ENCODE measurements at places on chromosomes 3 and 15.
A peak's percentile ranks its signal among the peaks of the same experiment; 100 is the strongest.

DNA sequence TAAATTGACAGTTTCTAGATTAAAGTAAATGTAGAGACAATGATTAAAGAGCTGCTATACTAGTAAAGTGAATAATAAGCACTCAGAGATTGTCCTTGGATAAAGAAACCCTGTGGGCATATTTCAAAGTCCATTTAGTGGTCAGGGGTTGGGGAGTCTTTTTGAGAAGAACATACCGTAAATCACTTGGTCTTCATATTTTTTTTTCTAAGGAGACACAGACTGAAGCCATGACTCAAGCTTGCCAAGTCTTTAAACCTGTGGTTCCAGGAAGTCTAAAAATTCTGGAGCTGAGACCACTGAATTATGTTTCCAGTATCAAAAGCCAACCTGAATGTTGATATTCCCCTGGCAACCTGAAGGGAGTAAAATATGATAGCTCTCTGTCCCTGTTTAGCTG lies 171.0 kb downstream of the TPRG1 start:
- no peak for DNase-seq

- DNase-seq: no peak
Measured at GRCh38 chr3:53936347-53936746, 44.7 kb upstream of the SELENOK start.

- no peak for DNase-seq
Measured at GRCh38 chr15:35695003-35695402, 149.0 kb upstream of the DPH6 start.

DNA sequence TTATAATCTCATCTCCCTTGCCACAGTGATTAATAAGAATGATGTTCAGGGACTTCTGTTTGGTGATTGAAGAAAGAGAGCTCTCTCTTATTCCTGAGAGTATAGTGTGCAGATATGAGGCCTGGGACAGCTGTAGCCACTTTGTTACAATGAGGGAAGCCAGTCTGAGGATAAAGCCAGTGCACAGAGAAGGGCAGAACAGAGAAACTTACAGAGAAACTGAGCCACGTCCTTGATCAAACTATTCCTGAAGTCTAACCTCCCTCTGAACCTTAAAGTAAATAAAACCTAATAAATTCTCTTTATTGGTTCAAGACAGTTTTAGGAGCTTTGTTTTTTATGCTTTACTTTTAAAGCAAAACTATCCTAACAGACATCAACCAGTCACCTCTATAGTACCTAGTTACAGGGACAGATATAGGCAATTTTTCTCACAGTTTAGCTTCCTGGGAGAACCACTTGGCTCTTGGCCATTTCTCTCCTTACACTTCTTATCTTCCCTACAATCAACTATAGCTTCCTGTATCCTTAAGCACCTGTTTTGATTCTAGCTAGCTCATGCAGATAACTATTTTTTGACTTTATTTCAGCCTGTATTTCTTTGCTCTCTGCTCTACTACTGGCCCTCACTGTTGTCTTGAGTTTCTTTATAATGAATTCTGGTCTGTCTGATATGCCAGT lies 284.4 kb downstream of the SHQ1 start:
- DNase-seq: no peak

GRCh38 chr15:93041159-93041547 lies 47.9 kb downstream of the RGMA start:
- no peak for DNase-seq

GRCh38 chr3:160413613-160414248 lies 14.3 kb downstream of the SMC4 start:
- peak; percentile 67 for DNase-seq

GRCh38 chr3:19399356-19399755 lies 251.0 kb downstream of the KCNH8 start:
- no peak for DNase-seq

GRCh38 chr3:51974963-51975851 lies at the start of gene ABHD14A:
TSS of gene ABHD14A (plus strand) at chr3:51975064. CDS start at chr3:51975136, 72 bp downstream.
- peak; percentile 79 for DNase-seq

DNA sequence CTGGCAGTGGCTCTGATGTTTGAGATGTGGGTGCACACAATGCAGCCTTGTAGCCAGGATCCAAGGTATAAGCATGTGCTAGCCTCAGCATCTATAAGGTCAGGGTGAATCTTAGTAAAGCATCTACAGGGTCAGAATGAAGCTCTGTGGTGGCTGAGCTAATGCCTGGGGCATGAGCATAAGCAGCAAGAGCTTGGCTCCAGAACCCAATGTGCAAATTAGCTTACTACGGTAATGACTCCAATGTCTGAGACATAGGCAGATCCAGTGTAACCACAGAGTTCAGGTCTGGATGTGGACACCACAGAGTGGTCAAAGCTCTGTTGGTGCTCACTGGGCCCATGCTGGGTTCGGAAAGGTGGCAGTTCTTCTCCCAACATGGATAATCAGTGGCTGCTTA lies 304.5 kb upstream of the NECTIN3 start:
- no peak for DNase-seq

GRCh38 chr3:148625095-148625736 lies 72.5 kb upstream of the AGTR1 start:
- no peak for DNase-seq

GRCh38 chr3:39216176-39216790 lies 23.9 kb upstream of the XIRP1 start:
- no peak for DNase-seq

DNA sequence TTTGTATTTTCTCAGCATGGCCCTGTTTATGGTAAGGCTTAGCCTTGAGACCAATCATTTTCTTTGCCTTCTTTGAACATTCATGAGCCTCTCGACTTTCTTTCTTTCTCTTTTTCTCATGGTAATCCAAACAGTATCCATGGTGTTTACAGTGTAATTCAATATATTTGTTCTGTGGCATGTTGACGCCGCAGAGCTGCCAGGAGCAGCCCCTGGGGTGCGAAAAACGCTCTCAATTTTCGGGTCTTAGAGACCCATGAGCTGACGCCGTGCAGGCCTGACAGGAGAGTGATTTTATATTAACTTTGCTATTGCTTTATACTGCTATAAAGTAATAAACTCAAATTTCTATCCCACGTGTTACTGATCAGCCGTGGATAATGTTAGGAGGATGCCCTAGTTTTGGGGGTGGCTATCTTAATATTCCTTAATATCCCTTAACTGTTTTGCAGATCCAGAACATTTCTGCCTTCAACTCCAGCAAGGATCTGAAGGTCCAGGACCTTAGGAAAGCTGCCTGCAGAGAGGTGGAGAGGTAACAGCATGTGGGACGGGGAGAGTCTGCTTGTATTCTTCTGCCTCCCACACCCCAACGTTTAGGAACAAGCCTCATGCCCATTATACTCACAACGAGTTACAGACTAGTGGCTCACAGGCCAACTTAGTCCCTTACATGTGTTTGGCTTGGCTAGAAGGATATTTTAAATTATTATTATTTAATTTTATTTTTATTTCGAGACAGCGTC lies 29.3 kb upstream of the MYO1E start:
- DNase-seq: no peak

GRCh38 chr3:40576396-40576795 lies 51.6 kb downstream of the ZNF621 start:
- DNase-seq: no peak

- DNase-seq: no peak
Measured at GRCh38 chr3:124526601-124527000, 203.7 kb upstream of the UMPS start.

GRCh38 chr15:87604857-87605446 lies 651.6 kb downstream of the NTRK3 start:
- DNase-seq: peak; percentile 36

GRCh38 chr3:69823743-69824142 lies 84.5 kb downstream of the MITF start:
- no peak for DNase-seq

DNA sequence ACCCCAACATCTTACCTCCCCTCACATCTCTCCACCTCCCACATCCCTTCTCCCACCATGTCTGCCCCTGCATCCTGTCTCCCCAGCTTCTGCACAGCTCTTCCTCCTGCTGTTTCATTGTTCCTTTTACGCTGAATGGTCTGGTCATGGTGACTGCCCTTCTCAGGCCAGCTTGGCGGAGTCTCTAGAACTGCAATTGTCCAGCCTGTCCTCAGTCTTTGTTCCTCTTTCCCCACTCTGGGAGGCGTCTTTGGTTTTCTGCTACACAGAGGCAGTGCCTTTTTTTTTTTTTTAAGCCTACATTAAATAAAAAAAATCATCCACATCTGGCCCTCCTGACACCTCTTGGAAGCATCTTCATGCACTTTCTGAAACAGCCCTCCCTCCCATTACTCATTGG lies 49.1 kb upstream of the SEC22A start:
- no peak for DNase-seq

GRCh38 chr3:87350367-87351199 lies 74.2 kb upstream of the POU1F1 start:
- no peak for DNase-seq

DNA sequence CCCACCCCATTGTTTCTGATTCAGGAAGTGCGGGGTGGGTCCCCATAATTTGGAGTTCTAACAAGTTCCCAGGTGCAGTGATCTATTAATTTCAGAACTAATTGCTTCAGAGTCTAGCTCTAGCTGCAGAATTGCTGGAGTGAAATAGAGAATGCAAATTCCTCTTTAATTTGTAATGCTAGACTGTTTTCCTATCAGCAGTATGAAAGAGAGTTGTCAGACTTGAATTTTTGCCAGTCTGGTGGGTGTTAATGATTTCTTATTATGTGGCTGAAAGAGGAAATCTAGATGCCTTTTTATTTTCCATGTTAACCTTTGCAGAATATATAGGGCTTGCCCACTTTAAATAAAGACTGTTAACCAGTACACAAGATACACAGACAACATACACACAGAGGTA lies 23.7 kb downstream of the APH1B start:
- no peak for DNase-seq

GRCh38 chr15:100094127-100094510 lies 247.7 kb downstream of the ADAMTS17 start:
- no peak for DNase-seq

DNA sequence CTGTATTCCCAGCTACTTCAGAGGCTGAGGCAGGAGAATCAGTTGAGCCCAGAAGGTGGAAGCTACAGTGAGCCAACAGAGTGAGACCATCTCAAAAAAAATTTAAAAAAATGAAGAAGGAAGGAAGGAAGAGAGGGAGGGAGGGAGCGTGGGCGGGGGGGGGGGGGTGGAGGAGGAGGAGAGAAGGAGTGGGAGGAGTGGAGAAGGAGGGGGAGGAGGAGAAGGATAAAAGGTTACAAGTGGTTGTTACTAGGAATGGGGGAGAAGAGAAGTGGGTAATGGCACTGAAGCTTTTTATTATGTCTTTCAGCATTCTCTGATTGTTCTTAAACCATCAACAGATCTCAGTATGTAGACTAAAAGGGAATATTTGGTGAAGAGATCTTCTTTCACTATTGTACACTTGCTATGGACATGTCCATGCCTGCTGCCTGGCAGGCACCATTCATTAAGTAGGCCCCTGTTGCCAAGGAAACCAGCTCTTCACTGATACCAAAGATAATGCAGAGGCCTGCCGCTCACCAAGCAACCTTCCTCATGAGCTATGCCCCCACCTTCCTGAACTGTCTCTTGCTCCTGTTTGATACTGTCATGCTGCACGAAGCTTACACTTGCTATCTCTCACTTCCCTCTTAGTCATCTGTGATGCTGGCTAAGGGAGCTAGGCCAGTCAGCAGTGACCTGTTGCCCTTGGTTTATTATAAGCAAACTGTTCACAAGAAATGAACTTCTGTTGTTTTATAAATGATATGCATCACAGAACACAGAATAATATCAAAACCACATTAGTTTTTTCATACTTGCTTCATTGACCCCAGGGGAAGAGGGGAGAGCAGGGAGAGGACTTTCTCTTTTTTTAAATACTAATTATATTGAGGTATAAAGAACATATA lies 23.1 kb downstream of the EPM2AIP1 start:
- DNase-seq: peak; percentile 54

- no peak for DNase-seq
Measured at GRCh38 chr3:149806171-149806778, 6.7 kb upstream of the RNF13 start.

- DNase-seq: no peak
Measured at GRCh38 chr3:26428992-26429391, 193.6 kb upstream of the LRRC3B start.

- DNase-seq: no peak
Measured at GRCh38 chr15:101024073-101024695, 105.0 kb downstream of the LRRK1 start.

DNA sequence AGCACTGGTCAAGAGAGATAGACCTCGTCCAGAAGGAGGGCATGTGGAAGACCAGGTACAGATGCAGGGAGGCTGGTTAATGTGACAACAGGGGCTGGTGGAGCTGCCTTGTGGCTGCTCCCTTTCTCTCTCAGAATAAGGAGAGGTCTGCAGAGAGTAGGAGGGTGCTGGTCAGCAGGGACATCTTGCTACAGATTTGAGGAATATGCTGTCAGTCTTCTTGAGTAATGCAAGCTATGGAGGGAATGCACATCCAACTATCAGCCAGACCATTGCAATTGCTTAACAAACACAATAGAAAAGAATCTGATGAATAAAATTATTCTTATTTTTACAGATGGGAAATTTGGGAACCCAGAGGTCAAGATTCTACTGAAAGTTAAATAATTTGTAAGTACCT lies 20.3 kb upstream of the SIAH2 start:
- no peak for DNase-seq

DNA sequence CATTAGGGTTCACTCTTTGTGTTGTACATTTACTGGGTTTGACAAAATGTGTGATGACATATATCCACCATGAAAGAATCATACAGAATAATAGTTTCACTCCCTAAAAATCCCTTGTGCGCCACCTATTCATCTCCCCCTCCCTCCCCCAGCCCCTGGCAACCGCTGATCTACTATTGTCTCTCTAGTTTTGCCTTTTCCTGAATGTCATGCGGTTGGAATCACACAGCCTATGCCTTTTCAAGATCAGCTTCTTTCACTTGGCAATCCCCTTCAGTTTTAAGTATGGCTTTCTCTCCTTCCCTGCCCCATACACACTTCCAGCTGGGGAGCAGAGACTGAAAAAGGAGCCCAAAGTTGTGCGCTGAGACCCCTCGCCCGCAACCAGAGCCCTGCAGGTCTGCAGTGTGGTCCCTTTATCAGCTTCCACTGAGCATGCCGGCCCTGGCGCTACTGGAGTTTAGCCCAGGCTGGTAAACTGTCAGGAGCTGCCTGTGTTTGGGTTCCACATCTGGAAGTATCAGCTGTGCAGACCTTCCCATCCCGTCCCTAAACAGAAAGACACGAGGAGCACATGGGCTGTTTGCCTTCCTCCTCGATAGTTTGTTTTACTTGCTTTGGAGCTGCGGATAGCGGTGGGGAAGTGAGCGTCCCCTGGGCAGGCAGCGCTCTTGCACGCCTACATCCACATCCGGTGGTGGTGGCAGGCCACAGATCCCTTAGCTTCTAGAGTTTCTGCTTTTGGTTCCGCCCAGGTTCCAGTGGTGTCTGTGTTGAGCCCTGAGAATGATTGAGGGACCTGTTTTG lies 12.3 kb downstream of the BOC start:
- DNase-seq: peak; percentile 49

DNA sequence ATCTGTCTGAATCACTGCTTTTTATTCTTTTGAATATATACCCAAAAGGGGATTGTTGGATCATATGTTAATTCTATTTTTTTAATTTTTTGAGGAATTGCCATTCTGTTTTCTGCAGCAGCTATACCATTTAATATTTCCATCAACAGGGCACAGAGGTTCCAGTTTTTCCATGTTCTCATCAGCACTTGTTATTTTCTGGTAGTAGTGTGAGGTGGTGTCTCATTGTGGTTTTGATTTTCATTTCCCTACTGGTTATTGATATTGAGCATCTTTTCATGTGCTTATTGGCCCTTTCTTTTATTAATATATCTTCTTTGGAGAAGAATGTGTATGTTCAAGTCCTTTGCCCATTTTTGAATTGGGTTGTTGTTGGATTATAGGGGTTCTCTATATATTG lies 68.1 kb downstream of the PDE8A start:
- DNase-seq: no peak

GRCh38 chr15:67063689-67064606 lies 1.5 kb upstream of the SMAD3 start:
- peak; percentile 43 for DNase-seq

GRCh38 chr3:194661946-194662345 lies 10.0 kb downstream of the LSG1 start:
- no peak for DNase-seq

Data from stimulated activated CD4-positive, alpha-beta T cell treated with anti-CD3 and anti-CD28 coated beads, Interleukin-15, amount 100 ng/mL, for 24 hours (primary cell).